ENCODE measurements at places on chromosomes 3 and 15. TPM values are rescaled to one million over a fixed set of nuclear protein-coding genes. Genes with fewer than 3 reads are reported as not detected.

DNA sequence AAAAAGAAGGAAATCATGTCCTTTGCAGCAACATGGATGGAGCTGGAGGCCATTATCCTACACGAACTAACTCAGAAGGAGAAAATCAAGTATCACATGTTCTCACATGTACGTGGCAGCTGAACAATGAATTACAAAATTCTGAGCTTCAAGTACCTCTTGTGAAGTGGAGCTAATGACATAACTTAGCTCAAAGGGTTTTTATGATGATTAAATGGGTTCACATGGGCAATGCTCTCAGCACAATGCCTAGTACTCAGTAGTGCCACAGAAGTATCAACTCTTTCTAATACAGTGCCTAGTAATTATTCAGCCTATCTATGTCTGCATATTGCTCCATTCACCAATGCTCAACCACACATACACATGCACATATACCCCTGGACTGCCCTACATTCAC, 407.5 kb upstream of the WNT5A start:
- DNase-seq: no peak

- no peak for DNase-seq
These were observed 177.4 kb upstream of the PPP2R3A start for GRCh38 chr3:135788146-135788545.

GRCh38 chr3:114799816-114800215, 347.3 kb downstream of the ZBTB20 start:
- DNase-seq: no peak

The ADAMTS17 gene
- total RNA-seq: 10.4 TPM

DNA sequence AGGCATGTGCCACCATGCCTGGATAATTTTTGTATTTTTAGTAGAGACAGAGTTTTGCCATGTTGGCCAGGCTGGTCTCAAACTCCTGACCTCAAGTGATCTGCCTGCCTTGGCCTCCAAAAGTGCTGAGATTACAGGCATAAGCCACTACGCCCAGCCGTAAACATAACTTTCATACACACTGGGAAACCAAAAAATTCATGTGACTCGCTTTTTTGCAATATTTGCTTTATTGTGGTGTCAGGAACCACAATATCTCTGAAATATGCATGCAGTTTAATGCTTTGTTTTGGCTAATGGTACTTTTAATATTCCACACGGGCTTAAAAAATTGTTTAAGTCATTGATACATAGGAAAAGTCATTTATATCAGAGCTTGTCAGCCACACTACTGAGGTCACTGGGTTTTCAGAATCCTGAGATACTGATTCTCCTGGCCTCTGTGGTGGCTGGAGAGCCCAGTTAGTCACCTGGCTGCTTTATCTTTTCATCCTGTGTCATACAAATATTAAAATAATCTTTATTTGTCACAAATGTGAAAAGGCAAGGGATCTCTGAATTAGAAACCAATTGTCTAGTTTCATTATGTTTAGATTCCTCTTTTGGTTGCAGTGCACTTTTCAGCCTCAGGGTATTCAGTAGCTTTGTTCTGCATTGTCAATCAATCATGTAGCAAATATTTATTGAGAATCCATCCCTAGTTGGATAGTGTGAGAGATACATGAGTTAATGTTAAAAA, 10.0 kb downstream of the TMEM62 start:
- no peak for DNase-seq

DNA sequence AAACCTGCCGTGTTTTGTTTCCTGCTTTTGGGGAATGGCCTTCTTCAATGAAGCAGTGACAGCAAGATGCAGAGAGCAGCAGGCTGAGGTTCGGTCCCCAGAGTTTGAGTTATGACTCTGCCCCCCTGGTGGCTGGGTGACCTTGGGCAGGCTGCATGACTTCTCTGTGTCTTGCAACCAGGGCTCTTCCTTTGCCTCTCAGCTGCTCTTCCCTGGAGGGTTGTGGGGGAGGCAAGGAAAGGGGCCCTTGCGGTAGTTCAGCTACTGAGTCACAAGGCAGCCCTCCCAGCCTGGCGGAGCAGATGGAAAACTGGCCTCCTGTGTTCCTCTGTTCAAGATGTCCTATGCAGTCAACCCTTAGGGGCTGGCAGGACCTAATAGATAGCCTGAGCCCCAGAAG, 17.1 kb downstream of the CTXND1 start:
- no peak for DNase-seq

All from thymus (tissue), 14 donors.